ENCODE measurements at places on chromosomes 5 and 9. TPM values are rescaled to one million over a fixed set of nuclear protein-coding genes. Genes with fewer than 3 reads are reported as not detected.
A peak's percentile ranks its signal among the peaks of the same experiment; 100 is the strongest.

SHOC1 gene
- total RNA-seq = not detected

DNA sequence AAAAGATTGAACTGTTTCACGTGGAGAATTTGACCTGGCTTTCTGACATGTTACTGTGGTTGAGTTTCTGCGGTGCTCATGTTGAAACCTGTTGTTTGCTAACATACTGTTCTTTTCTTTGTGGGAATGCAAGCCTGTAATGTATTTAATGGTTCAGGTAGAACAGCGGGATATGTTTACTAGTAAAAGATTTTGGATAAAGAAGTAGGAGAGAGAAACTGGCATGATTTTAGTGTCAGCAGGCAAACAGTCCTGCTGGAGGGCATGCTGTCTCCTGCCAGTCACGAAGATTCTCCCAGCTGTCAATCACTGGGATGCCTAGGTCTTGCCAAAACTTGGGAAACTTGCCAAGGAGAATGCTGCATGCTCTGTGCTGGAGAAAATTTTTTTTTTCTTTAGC is 263.5 kb downstream of the TAF11L14 start:
- DNase-seq = no peak

ANGPTL2 gene
- total RNA-seq = 2.0 TPM

- DNase-seq = no peak
Measured at GRCh38 chr5:57184322-57184721, 10.5 kb downstream of the GPBP1 start.

ACTBL2 gene
- not detected for total RNA-seq

PGM5 gene
- 3.3 TPM for total RNA-seq

DNA sequence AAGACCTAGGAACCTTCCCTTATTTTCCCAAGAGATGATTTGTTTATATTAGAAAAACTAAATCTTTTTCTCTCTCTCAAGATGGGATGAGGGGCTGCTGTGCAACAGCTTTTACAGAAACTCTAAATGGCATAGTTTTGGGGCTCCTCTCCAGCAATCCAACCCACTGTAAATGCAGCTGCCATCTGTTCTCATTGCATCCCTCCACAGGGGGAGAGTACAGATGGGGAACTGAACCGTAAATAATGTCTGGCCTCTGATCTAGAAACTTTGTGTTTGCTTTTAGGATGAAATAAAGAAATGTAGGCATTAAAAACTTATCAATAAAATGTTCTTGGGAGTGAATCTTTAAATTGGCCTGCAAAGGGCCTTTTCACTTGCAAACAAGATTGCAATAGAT is 291.4 kb downstream of the MCTP1 start:
- DNase-seq = no peak

SLC6A3 gene
- not detected for total RNA-seq

DNA sequence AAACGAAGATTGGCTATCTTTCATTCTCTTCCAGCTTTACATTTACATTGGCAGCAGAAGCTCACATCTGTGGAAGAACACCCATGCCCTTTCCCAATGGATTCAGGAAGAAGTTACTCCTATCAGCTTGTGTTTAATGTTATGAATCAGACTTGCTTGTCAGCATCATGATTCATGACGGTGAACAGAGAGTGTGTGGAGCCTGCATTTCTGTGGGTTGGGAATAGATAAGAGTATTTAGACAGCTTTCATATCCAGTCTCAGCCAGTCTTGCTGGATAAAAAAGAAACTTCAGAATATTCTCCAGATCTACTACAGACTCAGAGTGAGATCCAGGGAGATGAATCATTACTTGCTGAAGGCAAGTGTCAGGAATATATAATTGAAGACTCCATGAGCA is 812.9 kb upstream of the ZNF608 start:
- DNase-seq = peak; percentile 12

- DNase-seq = peak; percentile 55
Measured at GRCh38 chr9:127898433-127899127, 823 bp downstream of the ST6GALNAC6 start.

DNA sequence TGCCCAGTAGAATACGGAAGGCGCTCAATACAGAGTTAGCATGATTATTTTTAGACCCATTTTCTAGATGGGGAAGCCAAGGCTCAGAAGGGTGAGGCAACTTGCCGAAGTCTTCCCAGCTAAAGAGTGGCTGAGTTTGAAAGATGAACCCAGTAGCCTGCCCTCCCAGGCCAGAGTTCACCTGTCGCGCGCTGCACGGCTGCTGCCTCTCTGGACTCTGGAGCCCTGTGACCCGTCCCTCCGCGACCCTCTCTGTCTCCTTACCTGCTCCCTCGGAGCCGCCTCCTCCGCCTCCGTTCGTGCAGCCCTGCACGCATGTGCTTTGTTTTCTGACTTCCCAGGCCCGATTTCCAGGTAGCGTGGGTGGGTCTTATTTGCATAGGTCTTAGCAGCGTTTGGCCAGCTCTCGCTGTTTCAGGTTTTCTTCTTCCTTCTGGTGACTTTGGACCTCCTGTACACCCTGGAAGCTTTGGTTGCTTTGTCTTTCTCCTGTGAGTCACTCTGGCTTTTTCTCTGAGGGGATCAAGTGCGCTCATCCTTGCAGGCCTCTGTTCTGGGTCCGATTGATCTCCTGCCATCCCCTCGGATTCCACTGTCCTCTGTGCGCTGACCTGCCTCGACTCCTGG is at the start of gene RNF183:
Gene RNF183, minus strand, starts transcription at position 585 of the 627 bp plus-strand sequence. CDS start 5,192 bp downstream, outside the sequence.
- no peak for DNase-seq

- DNase-seq = no peak
Measured at GRCh38 chr9:93099551-93100275, 3.7 kb downstream of the CARD19 start.

ADAMTSL2 gene
- 2.4 TPM for total RNA-seq

DNA sequence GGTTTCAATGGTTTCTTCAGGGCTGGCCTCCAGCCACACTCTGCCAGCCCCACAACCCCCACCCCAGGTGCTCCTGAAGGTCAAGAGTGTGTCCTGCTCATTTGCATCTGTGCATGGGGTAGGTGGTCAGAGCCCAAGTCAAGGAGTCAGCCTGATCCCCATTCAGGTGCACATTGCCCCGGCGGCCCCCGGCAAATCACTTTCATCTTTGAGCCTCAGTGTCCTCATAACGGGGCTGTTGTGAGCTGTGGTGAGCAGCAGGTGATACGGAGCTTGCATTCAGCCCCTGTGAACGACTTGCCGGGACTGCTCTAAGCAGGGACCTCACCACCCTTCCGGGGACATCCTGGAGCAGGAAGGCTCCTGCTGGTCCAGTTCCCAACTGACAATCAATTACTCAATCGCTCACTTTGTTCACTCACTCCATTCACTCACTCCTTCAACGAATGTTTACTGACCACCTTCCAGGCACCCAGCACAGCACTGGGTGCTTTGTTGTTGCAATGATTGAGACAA is 93.2 kb upstream of the CPEB4 start:
- DNase-seq = no peak

- no peak for DNase-seq
Measured at GRCh38 chr9:36866840-36867239, 167.2 kb downstream of the PAX5 start.

DNA sequence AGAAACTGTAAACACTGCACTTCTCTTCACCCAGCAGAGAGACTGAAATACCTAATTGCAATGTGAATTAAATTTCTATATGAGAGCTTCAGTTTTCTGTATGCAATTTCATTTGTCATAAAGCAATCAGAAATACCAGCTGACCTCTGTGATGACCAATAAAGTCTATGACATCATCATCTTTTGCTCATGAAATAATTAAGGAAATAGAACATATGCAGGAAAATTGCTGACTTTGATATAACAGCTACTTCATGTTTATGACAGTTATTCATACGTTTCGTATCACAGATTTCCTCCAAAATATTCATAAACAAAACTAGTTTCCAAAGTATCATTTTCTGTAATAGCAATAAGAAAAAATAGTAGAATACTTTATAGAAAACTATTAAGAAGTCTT is 652.3 kb downstream of the SLCO4C1 start:
- DNase-seq = no peak

CDH6 gene
- total RNA-seq = 37.1 TPM

DNA sequence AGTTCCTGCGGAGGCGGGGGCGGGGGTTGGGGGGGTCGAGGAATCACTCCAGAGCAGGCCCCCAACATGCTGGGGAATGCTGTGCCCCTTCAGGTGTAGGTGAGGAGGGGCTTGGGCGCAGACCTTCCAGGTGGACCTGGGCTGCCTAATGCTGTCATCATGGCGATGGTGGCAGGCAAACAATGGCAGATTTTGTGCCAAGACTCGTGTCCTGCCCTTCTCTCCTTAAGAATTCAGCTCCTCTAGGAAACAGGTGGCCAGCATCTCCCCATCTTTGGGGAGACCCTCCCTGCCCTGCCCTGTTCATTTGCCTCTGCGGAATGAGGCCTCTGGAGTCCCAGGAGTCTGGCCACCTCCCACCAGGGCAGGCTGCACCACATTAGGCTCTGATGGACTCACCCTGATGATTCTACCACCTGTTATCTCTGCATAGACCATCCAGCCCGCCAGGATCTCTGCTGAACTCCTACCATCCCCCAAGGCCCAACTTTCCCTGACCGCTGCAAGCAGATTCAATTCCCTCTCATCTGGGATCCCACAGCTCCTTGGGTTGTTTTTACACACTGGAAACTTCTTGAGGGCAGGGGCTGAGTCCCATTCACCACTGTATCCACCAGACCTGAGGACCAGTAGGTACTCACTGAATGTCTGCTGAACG is 10.9 kb upstream of the SLC25A51 start:
- no peak for DNase-seq

PCDHB2 gene
- 13.0 TPM for total RNA-seq

DNA sequence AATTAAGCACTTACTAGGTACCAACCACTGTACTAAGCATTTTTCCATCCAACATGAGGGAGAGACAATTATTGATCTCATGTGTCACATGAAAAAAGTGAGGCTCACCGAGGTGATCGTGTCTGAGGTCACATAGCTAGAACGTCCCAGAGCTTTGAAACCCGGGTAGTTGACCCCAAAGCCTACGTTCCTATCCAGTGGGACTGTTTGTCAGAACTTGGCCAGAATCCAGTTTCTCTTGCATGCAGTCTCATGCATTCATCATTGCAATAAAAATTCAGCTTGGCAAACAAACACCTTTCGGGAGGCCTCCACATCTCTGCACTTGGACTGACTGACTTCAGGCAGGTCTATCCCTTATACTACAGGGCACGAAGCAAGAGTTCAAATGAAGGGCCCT is 23.4 kb upstream of the FAT2 start:
- no peak for DNase-seq

GRCh38 chr5:109580225-109580624 is 109.5 kb upstream of the MAN2A1 start:
- DNase-seq = no peak

NUP188 gene
- total RNA-seq = 22.0 TPM

PDGFRB gene
- total RNA-seq = 12.2 TPM

GRCh38 chr9:120868339-120868675 is 8.7 kb downstream of the PHF19 start:
- DNase-seq = no peak

GRCh38 chr9:130707225-130707976 is 13.8 kb downstream of the EXOSC2 start:
- peak; percentile 33 for DNase-seq

DNA sequence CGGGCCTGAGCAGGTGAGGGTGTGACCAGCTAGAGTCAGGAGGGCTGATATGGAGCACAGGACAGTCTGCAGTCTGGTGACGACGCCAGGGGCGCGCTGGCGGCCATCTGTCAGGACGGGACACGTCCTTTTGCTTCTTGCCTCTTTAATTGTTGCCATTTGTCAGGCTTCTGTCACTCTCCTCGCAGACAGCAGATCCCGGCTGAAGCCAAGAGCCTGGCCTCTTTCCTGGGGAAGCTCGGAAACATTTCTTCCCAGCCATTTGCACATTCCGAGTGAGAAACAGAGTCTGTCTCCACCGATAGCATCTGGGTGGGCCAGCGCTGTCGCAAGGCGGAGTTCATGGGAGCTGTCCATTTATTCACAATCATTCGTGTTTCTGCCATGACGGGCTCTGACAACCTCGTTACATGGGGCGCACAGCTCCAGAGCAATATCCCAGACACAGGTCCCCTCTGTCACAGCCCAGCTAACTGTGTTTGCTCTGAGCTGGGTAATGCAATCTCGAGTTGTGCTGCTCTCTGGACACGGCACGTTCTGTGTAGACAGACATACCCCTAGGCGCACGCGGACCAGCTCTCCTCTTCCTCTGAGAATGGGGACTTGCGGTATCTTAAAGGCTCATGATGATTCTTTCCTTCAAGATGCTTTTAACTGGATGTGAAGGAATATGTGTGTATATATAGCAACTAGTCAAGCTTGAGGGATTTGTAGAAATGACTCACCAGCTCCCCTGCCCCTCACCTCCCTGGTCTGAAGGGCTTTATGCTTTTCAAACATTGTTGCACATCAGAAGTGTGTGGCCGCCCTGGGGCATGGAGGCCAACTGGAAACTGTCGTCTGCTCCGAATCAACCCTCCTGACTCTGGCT is 105.3 kb upstream of the FCN2 start:
- no peak for DNase-seq

- DNase-seq = no peak
Measured at GRCh38 chr9:107221321-107221720, 61.8 kb upstream of the RAD23B start.

DNA sequence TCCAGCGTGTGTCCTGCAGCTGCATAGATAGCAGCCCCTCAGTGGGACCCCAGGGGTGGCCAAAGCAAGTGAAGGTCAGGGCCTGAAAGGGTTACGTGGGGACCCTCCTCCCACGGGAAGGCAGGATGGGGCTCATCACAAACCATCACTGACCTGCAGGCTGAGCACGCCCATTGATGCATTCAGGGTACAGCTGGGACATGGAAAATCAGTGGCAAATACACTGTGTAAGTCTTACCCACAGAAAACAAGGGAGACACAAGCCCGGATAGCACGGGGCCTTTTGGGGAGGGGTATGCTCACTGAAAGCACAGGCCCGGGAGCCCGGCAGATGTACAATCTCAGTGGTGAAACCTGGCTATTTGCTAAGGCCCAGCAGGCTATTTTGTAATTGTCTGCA is 49.1 kb downstream of the SEMA4D start:
- no peak for DNase-seq

Data from frontal cortex (tissue), 4 donors.